CD4-positive, alpha-beta T cell treated with Interleukin-2 at 100 ng/mL for 4 hours (primary cell): ENCODE measurements at places on chromosomes 3 and 15.

DNA sequence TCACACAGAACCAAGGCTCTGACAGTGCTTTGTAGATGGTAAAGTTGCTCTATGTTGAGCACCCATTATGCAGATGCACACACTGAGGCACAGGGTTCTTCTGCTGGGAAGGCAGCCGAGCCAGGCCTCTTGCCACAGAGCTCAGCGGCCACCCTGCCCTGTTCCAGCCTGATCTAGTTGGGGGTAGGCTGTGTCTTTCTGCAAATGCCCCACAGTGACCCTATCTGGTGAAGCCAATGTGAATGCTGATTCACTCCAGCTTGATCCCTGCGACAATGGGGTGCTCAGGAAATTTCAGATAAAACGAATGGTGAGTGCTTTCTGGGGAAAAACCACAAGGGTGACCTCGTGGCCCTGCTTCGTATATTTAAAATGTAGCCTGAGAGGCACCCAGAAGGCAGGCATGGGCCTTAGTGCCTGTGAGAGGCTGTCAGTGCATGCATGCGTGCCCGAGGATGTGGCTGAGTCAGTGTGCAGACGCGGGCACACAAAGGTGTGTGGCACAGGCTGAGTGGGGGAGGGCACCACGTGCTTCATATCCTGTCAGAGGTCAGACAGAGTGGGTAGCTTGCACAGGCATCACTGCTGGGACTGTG lies 85.7 kb downstream of the ATP2B2 start:
- DNase-seq: peak; percentile 15

DNA sequence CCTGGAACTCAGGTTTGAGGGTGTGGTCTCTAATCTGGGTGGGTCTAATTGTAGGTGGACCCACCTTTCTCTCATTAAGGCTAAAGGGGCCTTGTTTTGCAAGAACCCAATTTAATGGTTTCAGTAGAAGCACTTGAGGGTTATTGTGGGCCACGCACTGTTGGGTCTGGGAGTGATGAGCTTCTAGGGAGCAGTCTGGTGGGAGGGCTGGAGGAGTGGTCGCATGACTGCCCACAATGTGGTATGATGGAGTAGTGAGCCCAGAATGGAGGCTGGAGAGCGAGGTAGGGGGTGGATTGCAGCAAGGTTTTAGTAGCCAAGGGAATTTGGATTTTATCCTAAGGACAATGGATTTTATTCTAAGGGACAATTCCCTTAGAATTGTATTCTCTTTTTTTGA lies 2.7 kb downstream of the TATDN2 start:
- DNase-seq: no peak

- no peak for DNase-seq
These were observed 534.2 kb downstream of the ZIC1 start for GRCh38 chr3:147943265-147943945.

GRCh38 chr3:186217820-186218164 lies 108.9 kb upstream of the ETV5 start:
- DNase-seq: no peak

- DNase-seq: no peak
These were observed 271.9 kb upstream of the TPRG1 start for GRCh38 chr3:188899881-188900280.

DNA sequence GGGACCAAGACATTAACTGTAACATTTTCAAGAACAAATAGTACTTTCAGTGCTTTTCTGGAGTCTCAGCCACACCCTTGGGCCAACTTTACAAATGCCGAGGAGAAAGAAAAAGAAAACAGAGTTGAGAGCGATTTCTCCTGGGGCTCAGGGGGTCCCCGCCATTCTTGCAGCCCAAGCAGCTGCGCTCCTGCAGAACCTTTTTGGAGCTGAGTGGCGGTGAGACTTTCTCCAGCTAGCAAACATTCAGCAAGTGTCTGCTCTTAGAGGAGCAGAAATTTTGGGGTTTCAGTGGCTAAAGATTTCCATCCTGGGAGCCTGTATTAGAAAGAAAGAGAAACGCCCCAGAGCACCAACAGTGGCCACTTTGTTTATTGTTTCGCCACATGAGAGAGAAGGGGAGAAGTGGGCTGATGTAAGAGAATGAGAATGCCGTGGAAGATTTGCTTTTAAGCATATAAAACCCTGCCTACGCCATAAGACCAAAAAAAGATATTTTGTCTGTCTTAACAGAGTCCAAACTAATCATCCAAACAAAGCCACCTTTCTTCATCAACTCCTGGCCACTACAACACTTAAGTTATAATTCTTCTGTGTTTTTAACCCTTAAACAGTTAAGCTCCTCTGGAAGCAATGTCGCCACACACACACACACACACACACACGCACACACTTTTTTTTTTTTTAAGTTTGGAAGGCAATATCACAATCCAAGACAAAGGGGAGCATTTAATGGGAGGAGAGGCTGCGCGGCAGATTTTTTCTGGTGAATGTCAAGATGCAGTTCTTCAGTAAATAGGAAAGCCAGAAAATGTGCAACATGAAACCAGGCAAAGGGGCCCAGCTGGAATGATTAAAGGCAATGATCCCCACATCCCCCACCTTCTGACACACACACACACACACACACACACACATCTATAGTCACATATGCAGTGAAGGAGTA lies 19.2 kb downstream of the EID1 start:
- no peak for DNase-seq

- no peak for DNase-seq
These were observed 63.6 kb upstream of the RPL32 start for GRCh38 chr3:12904951-12905315.

GRCh38 chr15:38507570-38507969 lies 53.6 kb downstream of the FAM98B start:
- no peak for DNase-seq

DNA sequence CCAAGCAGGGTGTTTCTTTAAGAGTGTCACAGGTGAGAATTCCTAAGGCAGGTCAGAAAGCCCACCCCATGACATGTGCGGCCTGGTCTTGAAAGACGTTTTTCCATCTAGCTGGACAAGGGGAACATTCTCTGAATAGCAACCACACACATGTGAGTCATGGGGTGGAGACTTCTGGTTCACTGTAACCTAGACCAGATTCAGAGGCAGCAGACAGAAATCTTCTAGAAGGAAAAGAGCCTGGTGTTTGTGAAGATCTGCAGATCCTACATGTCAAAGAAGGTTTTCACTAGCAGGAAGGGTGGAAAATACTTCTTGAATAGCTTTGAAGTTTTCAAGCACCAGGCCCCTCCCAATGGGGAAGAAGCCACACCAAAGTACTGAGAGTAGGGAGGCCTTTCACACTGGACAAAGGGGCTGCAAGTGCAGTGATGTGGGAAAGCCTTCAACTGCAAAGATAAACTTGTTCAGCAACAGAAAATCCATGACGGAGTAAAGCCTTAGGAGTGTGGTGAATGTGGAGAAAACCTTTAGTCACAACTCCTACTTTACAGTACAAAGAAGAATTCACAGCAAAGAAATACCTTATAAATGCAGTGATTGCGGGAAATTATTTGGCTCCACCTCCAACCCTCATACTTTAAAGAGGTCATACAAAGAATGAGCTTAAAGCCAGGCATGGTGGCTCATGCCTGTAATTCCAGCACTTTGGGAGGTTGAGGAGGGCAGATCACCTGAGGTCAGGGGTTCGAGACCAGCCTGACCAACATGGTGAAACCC lies 17.6 kb downstream of the ADAM10 start:
- DNase-seq: peak; percentile 16

DNA sequence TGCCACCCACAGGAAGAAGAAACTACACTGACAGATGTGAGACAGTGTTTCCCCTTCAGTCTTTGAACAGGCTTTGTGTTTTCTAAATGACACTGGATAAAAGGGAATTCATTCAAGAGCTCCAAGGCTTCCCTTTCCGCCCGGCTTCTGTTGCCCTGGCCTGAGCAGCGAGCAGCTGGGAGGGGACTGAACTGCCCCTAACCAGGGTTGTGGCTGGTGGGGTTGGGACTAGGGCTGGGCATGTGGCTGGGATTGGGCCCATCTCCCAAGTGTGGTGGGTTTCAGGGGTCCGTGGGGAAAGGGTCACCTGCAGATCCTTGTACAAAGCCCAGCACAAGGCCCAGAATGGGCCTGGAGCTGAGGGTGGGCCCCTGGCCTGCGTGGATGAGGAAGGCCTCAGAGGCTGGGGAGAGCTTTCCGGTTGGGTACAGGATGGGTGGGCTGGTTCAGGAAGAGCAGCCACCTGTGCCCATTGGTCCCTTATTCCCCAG lies 10.4 kb downstream of the VILL start:
- no peak for DNase-seq

- DNase-seq: no peak
These were observed 16.1 kb upstream of the KY start for GRCh38 chr3:134666885-134667284.

- DNase-seq: no peak
These were observed 411.0 kb upstream of the ATP11B start for GRCh38 chr3:182382112-182382857.

GRCh38 chr3:55190331-55190730 lies 262.5 kb upstream of the LRTM1 start:
- no peak for DNase-seq

DNA sequence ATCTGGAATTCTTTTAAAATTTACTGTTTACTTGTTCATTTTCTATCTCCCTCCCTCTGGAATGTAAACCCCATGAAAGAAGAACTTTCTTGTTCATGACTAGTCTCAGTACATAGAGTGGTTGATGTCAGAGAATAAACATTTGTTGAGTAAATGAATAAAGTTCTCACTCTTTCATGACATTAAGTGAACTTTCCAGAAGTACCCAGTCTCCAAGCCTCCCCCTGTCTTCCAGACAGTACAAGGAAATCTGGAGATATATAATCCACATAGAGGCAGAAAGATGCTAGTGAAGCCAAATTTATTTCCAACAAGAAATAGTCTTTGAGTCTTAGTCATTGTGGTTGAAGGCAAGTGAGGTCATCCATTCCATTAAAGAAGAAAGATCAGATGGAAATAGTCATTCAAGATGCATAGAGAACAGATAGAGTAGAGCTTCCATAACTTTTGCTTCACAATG lies 71.5 kb upstream of the GALNT15 start:
- DNase-seq: no peak

GRCh38 chr3:136714020-136714419 lies 38.2 kb downstream of the STAG1 start:
- DNase-seq: no peak

- DNase-seq: no peak
These were observed 34.7 kb downstream of the SPTSSB start for GRCh38 chr3:161336661-161337060.

DNA sequence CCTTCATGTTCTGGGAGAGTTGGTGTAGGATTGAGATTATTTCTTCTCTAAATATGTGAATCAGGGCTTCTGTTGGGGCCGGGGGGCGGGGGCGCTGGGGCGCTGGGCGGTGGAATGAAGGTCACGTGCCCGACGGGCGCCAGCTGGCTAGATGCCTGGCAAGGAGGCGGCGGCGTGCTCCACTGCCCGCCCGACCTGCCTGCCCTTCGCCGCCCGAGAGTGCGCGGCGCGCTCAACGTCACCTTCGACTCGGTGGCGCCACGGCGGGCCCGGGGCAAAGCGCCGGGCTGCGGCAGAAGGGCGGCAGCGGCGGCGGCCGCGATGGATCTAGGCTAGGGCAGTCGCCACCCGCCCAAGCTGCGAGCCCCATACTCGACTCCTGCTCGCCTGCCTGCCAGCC lies 47.0 kb upstream of the LHFPL4 start:
- DNase-seq: no peak

- DNase-seq: no peak
These were observed 43.0 kb upstream of the KY start for GRCh38 chr3:134693804-134694203.

DNA sequence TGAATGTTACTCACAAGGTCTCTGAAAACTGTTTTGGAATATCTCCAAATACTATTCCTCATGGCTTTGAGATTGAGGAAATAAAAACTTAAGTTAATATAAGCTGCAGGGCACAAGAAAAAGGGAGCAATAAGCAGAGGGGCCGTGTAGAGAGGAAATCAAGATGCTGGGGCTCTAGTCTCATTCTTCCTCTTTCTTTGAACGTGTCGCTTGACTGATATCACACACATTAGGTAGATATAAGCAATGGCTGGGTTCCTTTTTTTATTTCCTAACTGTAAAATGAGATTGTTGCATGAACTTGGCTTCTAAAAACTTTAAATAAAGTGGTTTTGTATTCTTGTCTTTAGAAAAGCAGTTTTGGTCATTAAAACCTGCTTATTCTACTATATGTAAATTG lies 326.7 kb upstream of the ROPN1 start:
- no peak for DNase-seq

GRCh38 chr3:194443901-194444300 lies 42.9 kb downstream of the ATP13A3 start:
- no peak for DNase-seq

DNA sequence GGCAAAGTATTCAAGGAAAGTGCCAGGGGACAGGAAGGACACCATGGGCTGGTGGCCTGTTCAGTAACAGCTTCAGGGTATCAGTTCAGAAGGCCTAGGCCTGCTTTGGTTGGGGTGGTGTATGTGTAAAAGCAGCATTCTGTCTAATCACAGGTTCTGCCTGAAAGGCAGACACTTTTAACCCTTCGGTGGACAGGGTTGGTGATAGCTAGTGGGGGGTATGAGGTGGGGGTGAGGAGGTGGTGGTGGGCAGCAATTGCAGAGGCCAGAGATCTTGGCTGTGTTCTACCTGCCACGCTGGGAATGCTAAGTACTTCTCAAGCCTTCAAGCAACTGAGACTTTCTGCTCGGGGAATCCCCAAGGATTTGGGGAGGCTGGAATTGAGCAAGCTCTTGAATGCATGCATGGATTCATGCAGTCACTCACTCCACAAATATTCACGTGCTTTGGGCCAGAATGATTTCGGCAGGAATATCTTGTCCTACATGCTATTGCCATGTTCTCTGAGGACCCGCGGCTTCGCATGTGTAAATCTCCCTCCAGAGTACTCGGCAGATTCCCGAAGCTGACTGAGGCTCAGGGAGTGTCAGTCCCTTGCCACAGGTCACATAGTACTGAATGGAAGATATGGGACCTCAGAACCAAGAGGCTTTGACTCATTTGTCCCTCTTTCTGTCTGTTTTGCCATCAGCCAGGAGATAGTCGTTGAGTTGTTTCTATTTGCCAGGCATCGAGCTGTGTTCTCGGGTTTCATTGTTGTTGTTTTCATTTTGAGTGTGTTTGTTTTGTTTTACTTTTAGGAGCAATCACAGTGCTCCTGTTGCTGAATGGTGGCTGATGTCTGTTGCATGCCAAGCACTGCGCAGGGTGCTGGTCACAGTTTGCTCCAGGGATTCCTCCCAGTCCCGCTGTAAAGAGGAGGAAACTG lies 65.5 kb downstream of the SMAD3 start:
- DNase-seq: no peak

- DNase-seq: no peak
These were observed 142.0 kb upstream of the CBLB start for GRCh38 chr3:106010829-106011228.

GRCh38 chr3:62051506-62051905 lies 321.8 kb downstream of the FEZF2 start:
- DNase-seq: no peak

DNA sequence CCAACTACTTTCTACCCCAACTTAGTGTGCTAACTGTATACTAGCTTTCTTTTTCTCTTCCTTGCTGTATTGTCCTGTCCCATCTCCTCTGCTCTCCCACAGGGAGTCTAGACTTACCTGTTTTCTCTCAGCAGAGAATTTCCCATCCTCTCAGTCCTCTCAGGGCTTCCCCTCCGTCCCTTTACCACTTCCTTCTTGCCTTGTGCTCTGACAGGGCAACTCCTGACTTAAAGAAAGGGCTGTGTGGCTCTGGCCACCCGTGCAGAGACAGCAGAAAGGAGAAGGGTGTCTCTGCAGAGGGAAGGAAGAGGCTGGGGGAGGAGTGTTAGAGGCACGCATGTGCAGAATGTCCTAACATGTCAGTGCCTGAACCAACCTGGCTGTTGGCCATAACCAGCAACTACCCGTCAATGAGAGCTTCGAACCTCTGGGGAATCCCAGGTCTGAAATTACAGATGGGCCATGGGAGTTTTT lies at the start of gene GCSAM:
Gene GCSAM (minus strand): TSS at position 274 of the 474 bp plus-strand sequence. CDS start 128 bp downstream, at position 146.
- peak; percentile 87 for DNase-seq
